ENCODE measurements at places on chromosomes 1 and 21.

- no peak for DNase-seq
Measured at GRCh38 chr1:220841293-220841692, 38.0 kb upstream of the HLX start.

DNA sequence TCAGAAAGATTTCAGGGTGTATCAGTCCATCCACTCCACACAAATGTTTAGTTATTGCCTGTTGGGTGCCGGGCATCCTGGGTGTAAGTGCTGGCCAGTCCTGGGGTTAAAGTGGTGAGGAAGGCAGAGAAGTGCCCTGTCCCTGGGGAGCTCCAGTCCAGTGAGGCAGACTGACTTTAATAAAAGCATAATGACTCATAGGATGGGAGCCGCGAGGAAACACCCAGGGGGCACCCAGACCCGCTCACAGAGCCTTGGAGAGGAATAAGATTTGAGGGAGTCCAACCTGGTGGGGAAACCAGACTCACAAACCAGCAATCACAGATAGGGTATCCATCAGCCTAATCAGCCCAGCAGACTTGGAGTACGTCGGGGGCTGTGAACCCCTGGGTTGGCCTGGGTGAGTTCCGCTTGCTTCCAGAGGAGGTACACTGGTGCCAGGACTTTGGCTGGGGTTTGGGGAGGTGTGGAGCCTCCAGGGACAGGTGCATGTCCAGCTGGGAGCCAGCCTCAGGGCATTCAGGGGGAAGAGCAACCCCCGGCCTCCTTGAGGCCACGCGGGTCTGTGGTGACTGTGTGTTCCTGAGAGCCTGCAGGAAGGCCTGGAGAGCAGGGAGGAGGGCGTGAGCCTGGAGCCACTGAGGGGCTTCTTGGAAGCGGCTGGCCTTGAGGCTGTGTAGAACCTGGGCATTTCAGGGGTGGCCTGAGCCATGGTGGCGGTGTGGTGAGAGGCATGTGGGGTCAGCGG is 3.7 kb downstream of the PEAR1 start:
- no peak for DNase-seq

DNA sequence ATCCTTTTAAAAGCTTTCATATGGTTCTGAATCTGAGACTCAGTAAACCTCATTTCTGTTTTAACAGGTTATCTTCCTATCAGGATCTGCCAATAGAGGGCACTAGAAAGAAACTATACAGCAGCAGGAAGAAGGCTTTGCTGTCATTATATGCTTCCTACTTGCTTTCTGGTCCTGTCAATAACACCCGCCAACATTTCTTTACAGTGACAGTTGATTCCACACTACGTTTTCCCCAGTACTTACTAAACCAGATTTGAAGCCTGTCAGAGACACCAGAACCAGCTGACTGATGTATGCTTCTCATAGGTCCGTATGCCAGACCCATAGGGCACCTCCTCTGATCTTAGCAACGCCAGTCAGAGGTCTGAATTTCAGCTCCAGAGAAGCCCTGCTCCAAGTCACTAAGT is 341.0 kb upstream of the NEGR1 start:
- no peak for DNase-seq

DNA sequence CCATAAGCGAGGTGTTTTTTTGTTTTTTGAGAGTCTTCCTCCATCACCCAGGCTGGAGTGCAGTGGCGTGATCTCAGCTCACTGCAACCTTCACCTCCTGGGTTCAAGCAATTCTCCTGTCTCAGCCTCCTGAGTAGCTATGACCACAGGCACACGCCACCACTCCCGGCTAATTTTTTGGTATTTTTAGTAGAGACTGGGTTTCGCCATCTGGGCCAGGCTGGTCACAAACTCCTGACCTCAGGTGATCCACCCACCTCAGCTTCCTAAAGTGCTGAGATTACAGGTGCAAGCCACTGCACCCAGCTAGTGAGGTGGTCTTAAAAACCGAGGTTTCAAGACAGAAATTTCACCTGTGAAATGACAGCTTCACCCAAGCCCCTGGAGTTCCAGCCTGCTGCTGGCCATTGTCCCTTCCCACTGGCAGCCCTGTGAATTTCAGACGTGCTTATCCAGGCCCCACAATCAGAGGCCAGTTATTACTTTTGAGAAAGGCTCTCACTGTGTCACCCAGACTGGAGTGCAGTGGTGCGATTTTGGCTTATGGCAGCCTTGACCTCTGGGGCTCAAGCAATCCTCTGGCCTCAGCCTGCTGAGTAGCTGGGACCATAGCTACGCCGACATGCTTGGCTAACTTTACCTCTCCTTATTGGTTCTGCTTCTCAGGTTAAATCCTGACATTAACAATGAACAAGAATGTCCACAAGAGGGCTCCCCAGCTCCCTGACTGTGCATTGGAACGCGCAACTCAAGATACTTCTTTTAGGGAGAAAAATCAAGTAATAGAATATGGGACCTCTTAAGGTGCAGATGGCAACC is 19.4 kb downstream of the ENO1 start:
- DNase-seq: peak; percentile 61

- DNase-seq: no peak
Measured at GRCh38 chr1:177307771-177308170, 137.0 kb downstream of the BRINP2 start.

DNA sequence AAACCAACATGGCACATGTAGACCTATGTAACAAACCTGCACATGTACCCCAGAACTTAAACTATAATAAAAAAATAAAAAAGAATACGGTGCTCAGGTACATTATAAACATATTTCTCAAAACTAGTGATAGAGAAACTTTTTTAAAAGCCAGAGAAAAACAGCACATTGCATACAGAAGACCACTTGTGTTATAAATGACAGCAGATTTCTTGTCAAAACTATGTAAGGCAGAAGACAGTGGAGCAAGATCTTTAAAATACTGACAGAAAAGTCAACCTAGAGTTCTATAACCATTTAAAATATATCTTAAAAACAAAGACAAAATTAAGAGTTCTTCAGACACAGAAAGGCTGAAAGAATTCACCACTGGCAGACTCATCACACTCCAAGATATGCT is 144.7 kb downstream of the NEGR1 start:
- no peak for DNase-seq

DNA sequence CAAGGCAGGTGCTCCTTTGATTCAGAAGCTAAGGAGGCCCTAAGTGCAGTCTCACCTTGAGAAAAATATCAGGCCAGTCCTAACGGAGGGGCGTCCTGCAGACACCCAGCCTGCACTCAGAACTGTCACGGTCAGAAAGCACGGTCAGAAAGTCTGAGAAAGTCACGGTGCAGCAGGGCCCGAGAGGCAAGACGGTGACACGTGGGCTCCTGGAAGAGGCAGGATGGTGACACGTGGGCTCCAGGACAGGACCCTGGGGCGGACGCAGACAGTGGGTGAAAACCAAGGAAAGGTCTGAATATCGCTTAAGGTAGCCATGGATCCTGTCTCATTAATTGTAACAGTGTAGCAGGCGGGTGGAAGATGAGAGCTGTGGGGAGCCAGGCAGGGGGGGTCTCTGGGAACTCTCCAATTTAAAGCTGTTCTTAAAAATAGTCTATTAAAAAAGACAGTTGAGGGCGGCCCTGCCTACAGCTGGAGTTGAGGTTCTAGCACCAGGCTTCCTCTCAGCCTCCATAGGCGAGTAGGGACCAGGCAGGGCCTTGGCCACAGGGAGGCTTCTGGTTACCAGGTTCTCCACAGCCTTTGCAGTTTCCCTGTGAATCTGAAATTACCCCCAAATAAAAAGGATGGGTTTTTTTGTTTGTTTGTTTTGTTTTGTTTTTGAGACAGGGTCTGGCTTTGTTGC is 65.2 kb downstream of the FAAP20 start:
- DNase-seq: no peak

GRCh38 chr1:234925440-234926263 is 203.0 kb downstream of the TOMM20 start:
- no peak for DNase-seq

GRCh38 chr1:177471244-177471643 is 300.5 kb downstream of the BRINP2 start:
- DNase-seq: no peak

- DNase-seq: peak; percentile 53
Measured at GRCh38 chr1:226629896-226630550, 81.5 kb downstream of the STUM start.

GRCh38 chr21:33522297-33522952 is 19.5 kb downstream of the GART start:
- no peak for DNase-seq

GRCh38 chr21:34797921-34798535 is 129.2 kb downstream of the CLIC6 start:
- no peak for DNase-seq

- no peak for DNase-seq
Measured at GRCh38 chr1:78292361-78292760, 198.4 kb upstream of the PTGFR start.

GRCh38 chr1:7436056-7437005 is 334.8 kb upstream of the VAMP3 start:
- DNase-seq: peak; percentile 38

DNA sequence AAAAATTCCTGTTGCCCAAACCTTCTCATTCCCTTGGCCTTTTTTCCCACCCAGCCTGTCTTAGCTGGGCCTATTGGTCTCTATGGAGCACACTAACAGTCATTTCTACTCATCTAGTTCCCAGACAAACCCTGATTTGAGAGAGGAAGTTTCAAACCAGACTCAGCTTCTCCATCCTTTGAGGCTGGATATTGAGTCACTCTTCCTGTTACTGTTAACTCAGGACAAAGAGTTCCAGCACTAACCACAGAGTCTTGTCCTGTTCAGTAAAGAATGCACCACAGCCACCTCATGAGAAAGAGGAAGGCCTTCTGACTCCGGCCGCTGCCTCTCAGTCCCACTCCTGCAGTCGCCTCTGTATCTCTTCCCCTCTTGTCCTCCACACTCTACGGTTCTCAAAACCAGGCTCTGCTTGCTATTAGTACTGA is 137.8 kb downstream of the PTPRC start:
- DNase-seq: no peak

DNA sequence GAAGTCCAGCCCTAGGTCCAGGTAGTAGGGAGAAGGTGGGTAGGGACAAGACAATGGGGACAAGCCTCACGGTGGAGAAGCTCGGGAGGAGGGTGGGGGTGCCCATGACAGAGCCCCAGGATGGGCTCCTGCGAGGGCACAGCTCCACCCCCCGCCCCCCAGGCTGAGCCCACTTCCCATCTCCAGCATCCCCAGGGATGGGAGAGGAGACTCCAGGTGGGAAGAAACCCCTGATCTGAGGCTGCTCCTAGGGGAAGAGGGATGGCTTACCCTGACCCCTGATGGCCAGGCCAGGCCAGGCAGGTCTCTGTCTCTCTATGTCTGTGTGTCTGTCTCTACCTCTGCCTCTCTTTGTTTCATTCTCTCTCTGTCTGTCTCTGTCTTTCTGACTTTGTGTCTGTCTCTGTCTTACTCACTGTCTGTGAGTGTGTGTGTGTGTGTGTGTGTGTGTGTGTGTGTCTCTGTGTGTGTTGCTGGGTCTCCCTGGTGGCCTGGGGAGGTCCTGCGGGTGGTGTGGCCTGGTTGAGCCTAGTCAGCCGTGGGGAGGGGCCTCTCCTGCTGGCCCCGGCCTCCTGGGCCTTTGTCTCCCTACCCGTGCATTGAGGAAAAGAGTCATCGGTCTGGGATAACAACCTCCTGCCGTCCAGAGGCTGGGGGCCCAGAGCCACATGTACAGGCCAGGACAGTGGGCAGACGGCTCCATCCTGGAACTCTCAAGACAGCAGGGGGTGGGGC is 45.7 kb downstream of the WNT9A start:
- peak; percentile 45 for DNase-seq

DNA sequence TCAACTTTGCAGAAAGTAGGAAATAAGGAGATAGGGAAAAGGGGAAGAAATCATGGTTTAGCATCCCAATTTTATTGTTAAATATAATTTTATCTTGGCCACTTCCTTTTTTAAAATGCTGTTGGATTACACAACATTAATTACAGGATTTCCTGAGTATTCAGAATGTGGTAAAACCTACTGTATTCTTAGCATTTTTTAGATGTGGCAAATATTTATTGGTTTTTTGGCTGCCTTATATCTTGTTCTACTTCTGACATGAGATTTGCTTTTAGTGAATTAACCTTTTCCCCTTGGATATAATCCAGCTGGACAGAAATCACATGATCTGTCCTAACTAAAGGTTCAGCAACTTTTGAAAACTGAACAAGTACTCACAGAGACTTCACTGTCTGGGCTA is 104.9 kb downstream of the PTGS2 start:
- no peak for DNase-seq

Data from natural killer cell treated with Interleukin-12 subunit alpha and Interleukin-12 subunit beta and Interleukin-15 and Interleukin-18, amount 100 ng/mL, for 72 hours (primary cell).